ENCODE measurements at places on chromosomes 7 and 10.
A peak's percentile ranks its signal among the peaks of the same experiment; 100 is the strongest.

DNA sequence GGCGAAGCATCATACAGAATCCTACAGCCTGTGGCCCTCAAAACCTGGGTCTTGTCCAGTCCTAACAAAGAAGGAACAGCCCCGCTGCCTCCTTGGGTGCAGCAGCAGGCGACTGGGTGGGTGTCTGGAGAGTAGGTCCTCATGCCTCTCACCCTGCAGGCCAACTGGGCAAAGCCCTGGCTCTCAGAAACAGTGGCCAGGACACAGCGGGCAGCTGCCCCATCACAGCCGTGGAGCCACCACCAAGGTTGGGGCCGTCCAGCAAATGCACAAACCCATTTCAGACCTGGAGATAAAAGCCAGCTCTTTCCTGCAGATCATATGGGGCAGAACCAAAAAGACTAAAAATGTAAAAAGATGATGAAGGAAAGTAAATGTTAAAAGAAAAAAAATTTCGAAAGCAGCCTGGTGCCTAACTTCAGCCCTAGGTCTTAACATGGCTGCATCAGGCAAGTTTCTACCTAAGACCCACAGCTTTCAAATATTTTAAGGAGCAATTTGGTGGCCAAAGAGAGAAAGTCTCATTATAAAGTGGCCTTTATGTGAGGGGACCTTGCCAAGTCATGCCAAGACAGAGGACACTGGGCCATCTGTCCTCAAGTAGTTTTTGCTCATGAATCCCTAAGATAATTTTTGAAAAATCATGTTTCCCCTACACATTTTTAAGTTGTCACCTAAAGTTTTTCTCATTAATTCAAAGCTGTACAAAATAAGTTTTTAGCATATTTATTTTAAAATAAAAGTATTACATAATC, 142.1 kb downstream of the PAXIP1 start:
- H3K36me3 ChIP-seq = no peaks in the 10 kb centered on the region
- H3K4me1 ChIP-seq = no peaks in the 10 kb centered on the region
- H3K4me3 ChIP-seq = no peak overlapping the region
- H3K27ac ChIP-seq = no peak overlapping the region

- no peaks in the 10 kb centered on the region for H3K36me3 ChIP-seq
- peaks cover 25% of the 10 kb centered on the region for H3K4me1 ChIP-seq
- H3K4me3 ChIP-seq = no peak overlapping the region
These were observed 2.6 kb downstream of the HYCC1 start for GRCh38 chr7:23011222-23011924.

DNA sequence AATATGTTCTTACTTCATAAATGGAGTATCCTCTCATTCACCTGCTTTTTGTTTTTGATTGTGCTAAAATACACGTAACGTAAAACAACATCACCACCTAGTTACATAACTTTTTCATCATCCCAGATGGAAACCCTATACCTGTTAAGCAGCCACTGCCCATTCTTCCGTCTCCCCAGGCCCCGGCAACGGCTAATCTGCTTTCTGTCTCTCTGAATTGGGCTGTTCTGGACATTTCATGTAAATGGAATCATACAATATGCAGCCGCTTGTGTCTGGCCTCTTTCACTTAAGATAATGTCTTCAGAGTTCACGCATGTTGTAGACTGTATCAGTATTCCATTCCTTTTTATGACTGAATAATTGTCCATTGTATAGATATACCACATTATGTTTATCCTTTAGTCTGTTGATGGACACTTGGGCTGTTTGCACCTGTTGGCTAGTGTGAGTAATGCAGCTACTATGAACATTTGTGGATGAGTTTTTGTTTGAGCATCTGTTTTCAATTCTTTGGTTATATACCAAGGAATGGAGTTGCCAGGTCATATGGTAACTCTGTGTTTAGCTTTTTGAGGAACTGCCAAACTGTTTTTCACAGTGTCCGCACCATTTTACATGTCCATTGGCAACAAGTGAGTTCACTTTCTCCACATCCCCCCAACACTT, 14.1 kb upstream of the SUN1 start:
- H3K4me1 ChIP-seq = peaks cover 22% of the 10 kb centered on the region
- no peaks in the 10 kb centered on the region for H3K27me3 ChIP-seq
- H3K36me3 ChIP-seq = peaks cover 2% of the 10 kb centered on the region
- H3K27ac ChIP-seq = no peak overlapping the region
- H3K4me3 ChIP-seq = peak overlapping the region; percentile 90
- peak; percentile 49 for DNase-seq

DNA sequence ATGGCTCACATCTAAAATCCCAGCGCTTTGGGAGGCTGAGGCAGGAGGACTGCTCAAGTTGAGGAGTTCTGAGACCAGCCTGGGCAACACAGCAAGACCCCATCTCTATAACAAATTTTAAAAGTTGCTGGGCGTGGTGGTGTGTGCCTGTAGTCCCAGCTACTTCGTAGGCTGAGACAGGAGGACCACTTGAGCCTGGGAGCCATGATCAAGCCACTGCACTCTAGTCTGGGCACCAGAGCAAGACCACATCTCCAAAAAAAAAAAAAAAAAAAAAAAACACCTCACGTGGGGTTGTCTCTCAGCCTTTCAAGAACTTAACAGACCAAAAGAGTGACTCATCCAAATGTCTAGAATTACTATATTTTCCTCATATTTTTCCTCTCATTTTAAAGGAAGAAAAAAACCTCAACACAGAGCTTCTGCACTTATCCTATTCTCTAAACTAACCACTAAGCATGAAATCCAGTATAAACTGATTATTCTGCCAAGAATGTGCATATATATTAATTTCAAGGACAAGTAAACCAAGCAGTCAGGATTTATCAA, 46.3 kb downstream of the CUL2 start:
- H3K27me3 ChIP-seq = no peaks in the 10 kb centered on the region
- H3K4me1 ChIP-seq = no peaks in the 10 kb centered on the region
- H3K36me3 ChIP-seq = 0 out of 2 replicates have a peak, but pooled peaks cover 6% of the 10 kb centered on the region
- DNase-seq = no peak
- H3K4me3 ChIP-seq = no peak overlapping the region

DNA sequence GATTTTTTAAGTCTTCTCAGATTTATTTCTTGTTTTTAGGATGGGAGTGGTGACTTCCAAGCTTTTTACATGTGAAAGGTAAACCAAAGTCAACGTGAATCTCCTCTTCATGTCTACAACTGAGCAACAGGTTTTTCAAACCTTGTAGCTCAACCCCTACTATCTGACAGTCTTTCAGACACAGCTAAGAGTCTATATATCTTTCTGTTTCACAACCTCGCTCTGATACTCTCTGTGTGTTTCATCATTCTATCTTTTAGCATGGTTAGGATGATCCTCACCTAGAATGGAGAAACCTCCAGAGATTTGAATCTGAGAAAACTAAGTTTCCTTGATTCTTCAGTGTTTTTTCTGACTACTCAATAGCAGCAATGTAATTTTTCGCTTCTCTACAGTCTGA, 96.1 kb downstream of the EPDR1 start:
- no peak overlapping the region for H3K4me3 ChIP-seq
- H3K36me3 ChIP-seq = no peaks in the 10 kb centered on the region
- no peak overlapping the region for H3K27ac ChIP-seq
- no peaks in the 10 kb centered on the region for H3K27me3 ChIP-seq
